Uterus (tissue), 4 donors: ENCODE measurements at places on chromosomes 3 and 15. TPM values are rescaled to one million over a fixed set of nuclear protein-coding genes. Genes with fewer than 3 reads are reported as not detected.

Gene POMGNT2
- total RNA-seq = 88.9 TPM

DNA sequence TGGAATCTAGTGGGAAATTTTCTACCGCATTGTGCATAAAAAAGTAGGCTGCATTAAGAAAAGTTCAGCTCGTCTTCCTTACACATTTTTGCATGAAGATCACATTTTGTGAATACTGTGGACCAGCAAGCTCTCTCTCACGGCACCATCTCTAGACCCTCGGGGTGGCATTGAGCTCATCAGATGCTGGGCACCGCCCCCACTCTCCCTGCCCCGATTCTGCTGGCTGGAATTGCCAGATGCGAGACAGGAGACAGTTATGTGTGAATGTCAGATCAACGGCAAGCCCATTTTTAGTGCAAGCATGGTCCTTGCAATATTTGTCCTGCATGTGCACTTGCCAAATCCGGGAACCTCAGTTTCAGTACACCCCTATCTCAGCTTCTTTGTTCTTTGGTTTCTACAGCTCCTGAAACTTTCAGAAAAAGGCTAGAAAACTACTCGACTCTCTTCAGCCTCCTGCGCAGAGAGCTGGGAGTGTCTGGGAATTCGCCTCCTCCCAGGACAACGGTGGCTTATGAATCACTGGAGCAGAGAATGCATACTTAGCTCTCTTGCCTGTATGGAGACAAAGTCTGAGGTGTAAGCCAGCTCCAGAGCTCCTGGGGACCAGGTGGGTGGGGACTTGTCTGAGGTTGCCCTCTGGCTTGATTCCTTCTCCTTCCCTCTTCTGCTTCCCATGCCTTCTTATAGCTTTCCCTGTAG lies 285.2 kb upstream of the ATP10A start:
- DNase-seq = no peak

DNA sequence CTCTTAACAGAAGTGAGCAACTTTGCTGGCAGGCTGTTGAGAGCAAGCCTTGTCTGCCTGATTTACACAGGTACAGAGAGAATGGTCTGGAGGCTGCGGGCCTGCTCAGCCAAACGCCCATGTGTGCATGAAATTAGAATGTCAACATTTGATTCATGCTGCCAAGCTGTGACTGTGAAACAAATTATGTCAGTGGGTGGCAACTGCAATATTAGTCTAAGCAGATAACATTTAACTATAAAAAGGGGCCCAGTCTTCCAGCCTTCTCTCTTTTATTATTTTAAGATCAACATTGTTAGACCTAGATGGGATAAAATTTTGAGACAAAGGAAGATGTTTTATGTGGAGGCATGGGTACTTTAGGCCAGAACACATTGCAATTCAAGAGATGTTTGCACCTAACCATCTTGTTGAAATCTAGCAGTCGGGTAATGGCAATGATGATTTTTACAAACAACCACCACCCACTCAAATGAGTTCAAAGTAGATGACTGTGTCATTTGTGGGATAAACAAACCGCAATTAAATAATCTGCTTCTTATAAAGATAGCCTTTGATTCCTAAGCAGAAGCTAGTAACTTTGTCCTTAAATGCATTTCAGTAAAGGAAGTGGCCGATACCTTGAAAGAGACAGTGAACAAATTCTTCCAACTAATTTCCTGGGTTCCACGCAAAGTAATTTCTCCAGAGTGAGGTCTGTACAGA lies 70.2 kb downstream of the FOXB1 start:
- no peak for DNase-seq

DNA sequence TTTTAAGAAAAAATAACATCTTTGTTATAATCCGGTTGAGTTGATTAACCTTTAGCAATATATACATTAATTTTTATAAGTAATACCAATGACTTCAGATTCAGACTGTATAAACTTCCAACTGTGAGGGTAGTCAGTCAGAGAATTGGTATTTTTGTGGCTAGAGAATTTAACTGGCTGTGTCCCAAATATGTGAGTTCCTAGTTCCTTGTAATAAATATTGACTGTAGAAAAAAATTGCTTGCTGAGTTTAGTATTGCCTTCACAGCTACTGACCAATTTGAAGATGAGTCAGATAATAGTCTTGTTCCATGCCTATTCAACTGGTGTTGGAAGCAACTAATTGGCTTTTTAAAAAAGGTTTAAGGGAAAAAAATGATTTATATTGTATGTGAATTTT lies 210.8 kb downstream of the GAP43 start:
- no peak for DNase-seq

GRCh38 chr3:149657321-149657925 lies 402 bp downstream of the WWTR1 start:
- peak; percentile 81 for DNase-seq

- no peak for DNase-seq
Measured at GRCh38 chr3:16741103-16741758, 136.0 kb upstream of the DAZL start.

GRCh38 chr3:161266731-161267150 lies 45.6 kb downstream of the NMD3 start:
- DNase-seq = no peak
